ENCODE measurements at places on chromosomes 2 and 18.

- DNase-seq = no peak
These were observed 244.7 kb downstream of the NDUFA10 start for GRCh38 chr2:239780236-239780994.

DNA sequence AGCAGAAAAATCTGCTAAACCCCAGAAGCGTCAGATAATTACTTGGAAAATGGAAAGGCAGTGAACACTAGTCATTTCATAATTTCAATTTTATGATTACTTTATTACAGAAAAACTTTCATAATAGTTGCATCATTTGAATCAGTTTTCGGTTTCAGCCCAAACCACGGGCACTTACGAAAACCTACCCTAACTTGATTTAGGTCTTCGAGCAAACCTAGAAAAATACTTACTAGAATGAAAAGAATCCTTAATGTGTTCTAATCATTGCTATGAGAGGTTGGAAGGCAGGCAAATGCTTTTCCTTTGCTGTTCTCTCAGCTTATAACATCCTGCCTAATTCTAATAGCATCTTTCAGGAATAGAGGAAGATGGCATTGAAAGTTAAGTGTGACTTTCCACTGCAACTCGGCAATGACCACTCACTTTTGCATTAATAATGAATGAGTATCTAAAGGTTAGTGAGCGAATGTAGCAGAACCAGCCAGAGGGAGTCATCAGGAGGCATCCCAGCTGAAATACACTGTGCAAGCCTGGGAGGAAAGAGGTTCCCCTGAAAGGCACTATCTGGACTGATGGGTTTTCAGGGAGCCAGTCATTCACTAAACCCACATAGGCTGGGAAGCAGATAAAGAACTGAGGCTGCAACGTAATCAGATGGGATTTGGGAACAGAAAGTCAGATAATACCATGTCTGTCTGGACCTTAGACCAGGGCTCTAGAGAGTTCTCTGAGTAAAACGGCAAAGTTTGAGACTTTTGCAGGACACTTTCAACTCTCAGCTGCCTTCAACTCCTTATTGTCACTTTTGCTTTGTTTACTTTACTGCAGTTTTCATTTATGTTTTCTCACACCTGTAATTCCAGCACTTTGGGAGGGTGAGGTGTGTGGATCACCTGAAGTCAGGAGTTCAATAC is 520.8 kb downstream of the RNF144A start:
- DNase-seq = no peak

DNA sequence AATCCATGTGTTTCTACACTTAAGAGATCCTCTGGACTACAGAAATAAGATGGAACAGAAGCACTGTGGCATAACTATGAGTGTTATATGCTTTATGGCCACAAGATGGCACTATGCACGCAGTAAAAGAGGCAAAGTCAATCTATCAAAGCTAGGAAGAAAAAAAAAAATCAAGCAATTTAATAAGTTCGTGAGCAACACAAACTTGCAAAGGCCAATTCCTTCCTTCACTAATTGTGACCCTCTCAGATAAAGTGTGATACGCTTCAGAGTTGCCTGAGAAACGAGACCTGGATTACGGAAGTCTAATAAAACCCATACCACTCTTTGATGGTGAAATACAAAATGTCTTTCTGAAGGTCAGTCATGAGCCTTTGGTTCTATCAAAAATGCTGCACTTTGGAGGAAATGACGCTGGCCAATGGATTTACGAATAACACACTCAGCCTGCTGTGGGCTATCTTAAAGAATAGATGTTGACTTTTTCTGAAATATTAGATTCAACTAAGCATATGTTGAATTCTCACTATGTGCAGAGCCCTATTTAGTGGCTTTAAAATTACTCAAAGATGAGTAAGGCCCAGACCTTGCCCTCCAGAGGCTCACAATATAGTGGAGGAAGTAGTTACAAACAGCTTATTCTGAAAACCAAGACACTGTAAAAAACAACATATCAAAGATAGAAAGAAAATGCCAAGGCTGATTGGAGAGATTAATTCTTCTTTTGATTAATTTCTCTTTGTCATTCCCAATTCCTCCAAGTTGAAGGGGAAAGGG is 35.5 kb upstream of the TTR start:
- DNase-seq = peak; percentile 57

- no peak for DNase-seq
These were observed 220.2 kb downstream of the PDE11A start for GRCh38 chr2:177852389-177852788.

GRCh38 chr2:241300000-241300399 is 15.5 kb downstream of the HDLBP start:
- no peak for DNase-seq

- no peak for DNase-seq
These were observed 1488.8 kb upstream of the NXPH2 start for GRCh38 chr2:140269000-140269399.

DNA sequence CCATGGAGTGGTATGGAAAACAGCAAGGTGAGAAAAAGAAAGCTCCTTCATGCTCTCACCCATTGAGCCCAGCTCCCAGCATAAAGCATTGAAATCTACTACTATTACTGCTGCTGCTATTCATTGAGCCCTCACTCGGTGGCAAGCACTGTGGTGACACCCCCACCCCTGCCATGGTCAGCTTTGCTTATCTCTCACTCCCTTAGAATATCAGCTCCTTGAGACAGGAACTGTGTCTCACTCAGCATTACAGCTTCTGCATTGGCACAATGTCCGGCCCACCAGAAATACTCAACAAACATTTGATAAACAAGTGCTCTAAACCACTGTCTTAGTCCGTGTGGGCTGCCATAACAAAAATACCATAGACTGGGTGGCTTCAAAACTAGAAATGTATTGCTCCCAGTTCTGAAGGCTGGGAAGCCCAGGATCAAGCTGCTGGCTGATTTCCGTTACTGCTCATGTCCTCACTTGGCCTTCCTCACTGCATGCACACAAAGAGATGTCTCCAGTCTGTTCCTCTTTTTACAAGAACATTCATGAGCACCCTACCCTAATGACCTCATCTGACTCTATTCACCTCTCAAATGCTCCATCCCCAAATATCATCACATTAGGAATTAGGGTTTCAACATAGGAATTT is 116.3 kb downstream of the ZBTB7C start:
- DNase-seq = no peak

- no peak for DNase-seq
These were observed 4.0 kb downstream of the ARL4C start for GRCh38 chr2:234492717-234493485.

DNA sequence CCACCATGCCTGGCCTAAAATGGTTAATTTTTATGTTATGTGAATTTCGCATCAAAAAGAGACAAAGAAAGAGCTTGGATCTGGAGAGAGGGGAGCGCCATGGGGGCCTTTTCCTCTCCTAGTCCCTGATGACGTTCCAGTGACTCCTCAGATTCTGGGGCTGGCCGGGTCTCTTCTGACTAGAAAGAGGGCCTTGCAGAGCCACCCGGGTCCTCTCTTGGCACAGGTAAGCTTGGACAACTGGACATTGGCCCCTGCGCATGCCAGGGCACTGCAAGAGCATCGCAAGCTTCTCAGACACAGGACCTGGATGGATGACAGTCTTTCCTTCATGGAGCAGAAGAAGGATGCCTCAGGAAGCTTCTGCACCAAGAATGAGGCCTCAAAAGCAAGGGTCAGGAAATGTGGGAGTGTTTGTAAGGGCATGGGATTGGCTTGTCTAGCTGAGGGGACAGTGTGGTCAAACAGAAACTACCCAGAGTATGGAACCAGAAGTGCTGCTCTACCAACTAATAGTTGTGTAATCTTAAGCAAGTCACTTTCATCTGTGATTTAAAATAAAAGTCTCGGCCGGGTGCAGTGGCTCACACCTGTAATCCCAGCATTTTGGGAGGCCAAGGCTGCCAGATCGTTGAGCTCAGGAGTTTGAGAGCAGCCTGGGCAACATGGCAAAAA is 35.2 kb downstream of the FOSL2 start:
- no peak for DNase-seq

DNA sequence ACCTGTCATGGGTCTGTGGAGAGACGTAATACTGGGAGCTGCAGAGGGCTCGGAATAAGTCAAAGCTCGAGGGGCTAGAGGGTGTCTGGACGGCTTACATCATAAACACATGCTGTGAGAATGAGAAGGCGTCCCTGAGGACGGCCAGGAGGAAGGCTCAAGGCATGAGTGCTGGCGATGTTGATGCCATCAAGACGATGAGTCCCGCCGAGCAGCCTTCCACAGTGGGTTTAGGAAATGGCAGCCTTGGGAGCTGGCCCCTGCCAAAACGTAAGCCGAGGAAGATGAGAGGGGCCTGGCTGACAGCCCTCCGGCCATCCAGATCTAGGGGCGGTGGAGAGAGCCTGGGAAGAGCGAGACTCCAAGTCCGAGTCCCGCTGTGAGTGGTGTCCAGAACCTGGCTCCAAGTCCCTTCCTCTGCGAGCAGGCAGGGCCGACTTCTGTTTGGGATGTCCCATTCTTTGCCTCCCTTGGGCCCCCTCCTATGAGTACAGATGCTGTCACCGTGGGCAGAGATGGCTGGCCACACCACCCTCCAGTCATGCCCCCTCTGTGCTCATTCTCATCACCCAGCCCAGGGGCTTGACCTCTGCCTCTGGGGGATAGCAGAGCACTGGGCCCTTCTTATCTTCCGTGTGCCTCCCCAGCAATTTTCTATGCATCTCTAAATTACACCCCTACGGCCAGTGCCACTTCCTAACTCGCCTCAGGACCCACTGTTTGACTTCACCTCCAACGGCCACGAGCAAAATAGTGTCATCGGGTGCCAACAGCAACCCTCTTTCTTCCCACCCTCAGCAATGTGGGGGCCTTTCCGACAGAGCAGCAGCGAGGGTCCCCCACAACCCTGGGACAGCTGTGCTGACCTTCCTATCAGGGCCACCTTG is 175.7 kb downstream of the FAM210A start:
- no peak for DNase-seq

GRCh38 chr18:45004546-45005080 is 323.9 kb downstream of the SETBP1 start:
- no peak for DNase-seq

DNA sequence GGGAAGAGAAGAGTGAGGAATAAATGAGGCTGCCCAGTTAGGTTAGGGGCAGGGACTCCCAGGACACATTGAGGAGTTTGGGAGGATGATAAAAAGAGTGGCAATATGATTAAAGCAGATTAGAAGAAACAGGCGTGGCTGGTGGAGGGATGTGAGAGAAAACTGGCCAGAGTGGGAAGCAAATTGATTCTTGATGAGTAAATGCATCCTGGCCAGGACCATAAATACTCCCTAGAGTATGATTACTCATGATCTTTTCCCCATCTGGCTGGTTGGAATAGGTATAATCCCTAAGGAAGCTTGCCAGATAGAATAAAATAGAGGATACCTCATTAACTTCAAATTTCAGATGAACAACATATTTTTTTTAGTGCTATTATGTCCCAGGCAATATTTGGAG is 21.5 kb upstream of the DAW1 start:
- peak; percentile 47 for DNase-seq

DNA sequence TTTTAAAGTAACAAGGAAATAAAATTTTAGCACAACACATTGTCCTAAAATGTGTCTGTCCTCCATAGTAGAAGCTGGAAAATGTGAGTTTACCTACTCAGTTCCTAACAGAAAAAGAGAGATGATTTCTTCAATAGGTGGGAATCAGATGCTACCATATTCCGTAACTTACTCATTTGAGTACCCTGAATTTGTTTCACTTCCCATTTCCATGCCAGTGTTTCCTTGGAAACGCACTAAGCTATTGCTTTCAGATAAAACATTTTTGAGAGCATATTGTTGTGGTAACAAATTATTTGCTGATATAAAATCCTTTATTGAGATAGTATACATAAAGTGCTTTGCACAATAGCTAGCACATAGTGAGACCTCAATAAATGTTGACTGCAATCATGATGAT is 137.5 kb upstream of the BARD1 start:
- DNase-seq = no peak

DNA sequence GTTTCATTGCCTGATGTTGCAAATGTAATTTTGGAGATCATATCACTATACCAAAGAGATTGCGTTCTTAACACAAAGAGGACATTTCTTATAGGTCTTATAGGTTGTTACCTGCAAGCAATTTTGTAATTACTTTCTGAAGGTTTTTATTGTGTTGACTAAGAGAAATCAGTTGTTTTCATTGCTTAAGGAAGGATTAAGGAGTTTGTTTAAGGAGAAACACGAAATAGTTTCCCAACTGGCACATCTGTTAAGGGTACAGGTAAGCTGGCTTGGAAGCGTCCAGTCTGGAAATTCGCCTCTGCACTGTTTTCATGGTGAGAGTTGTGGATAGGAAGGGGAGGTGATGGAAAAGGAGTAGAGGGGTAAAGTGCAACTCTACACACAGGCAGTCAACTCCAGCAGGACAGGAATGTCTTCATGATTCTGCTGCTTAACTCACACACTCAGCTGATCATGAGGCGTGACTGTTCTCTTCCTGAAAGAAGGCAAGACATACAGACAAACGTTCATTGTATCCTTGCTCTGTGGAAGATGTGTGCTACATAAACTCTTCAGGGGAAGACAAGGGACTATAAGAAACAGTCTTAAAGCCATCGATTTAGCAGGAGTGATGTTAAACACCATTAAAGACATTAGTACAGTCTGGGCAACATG is 61.4 kb upstream of the ACSL3 start:
- no peak for DNase-seq

- DNase-seq = peak; percentile 47
These were observed 345.7 kb downstream of the CYP26B1 start for GRCh38 chr2:71801969-71802368.

DNA sequence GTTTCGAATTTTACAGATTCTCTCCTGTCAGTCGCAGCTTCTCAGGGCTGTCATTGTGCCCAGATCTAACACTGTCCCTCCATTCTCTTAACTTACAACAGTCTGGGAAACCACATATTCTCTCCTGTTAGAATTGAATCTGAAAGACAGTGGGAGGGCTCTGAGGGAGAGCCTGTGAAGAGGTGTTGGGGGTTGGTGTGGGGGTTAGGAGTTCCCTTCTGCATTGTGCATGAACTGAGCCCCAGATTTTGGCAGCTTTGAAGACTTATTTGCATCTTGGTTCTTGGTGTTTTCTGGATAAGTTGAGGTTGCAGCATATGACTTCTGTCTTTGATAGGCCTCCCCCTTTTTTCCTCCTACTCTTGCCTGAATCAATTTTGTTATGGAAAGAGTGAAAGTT is 64.1 kb downstream of the TANC1 start:
- no peak for DNase-seq

GRCh38 chr2:82993609-82994008 is 1465.5 kb downstream of the SUCLG1 start:
- no peak for DNase-seq

GRCh38 chr18:30177056-30177455 is 865.5 kb downstream of the DSC3 start:
- DNase-seq = no peak

GRCh38 chr2:118296663-118297062 is 208.4 kb downstream of the INSIG2 start:
- DNase-seq = no peak

GRCh38 chr18:73244401-73244800 is 376.6 kb upstream of the NETO1 start:
- peak; percentile 40 for DNase-seq

GRCh38 chr2:12196495-12196894 is 450.1 kb downstream of the LPIN1 start:
- no peak for DNase-seq

- no peak for DNase-seq
These were observed 84.4 kb upstream of the TWIST2 start for GRCh38 chr2:238763471-238763995.

GRCh38 chr2:164911832-164912231 is 43.5 kb downstream of the SLC38A11 start:
- DNase-seq = no peak

Data from fibroblast of gingiva (primary cell).